Stromal cell of bone marrow (primary cell): ENCODE measurements at places on chromosomes 5 and 9.

DNA sequence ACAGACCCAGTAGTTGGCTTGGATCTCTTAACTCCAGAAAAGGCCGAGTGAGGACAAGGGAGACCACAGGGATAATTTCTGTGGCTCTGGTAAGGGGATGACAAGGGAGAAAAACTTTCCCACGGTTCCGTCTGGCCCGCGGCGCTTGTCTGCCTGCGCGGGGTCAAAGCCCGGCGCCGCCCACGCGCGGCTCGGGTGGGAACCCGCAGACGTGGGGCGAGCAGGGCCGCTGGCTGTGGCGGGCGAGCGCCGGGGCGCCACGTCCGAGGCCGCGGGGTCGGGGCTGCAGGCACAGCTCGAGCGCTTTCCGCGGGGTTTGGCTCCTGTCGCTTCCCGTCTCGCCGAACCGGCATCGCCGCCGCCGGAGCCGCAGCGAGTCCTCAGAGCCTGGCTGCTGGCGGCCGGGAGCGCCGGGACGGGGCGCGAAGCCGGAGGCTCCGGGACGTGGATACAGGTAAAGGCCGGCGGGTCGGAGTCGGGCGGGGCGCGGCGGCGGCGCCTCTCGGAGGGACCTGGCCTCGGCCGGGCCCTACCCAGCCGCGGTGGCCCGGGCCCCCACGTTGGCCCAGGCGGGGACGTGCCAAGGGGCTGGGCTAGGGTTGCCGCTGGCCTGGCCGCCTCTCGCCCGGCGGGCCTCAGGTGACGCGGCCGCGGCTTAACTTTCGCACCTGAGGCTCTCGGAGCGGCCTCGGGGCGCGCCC, at the start of gene RNF180:
Gene RNF180 (plus strand): TSS at position 344 of the 701 bp plus-strand sequence. CDS start 34,965 bp downstream, outside the sequence.
- DNase-seq: no peak

- DNase-seq: no peak
Measured at GRCh38 chr5:148107608-148108007, 43.8 kb downstream of the SPINK5 start.

GRCh38 chr5:38807570-38808483, 38.0 kb upstream of the OSMR start:
- DNase-seq: no peak

DNA sequence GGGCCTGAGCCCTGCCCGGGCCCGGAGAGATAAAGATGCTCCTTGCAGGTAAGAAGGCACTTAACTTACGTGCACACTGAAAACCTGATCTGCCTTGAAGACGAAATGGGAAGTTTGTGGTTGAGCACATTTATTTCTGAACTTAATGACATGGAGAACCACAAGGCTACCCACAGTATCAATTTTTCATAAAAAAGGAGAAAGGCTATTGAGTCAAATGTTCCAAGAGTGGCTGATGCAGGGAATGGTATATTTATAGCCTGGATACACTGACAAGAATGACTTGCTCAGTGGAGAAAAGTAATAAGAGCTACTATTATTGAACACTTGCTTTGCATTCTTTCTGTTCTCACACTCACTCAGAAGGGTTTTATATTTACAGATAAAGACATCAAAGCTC, 419.3 kb downstream of the ACTL7B start:
- no peak for DNase-seq

GRCh38 chr5:17174965-17175364, 42.5 kb upstream of the BASP1 start:
- DNase-seq: no peak

- no peak for DNase-seq
Measured at GRCh38 chr5:138643040-138643791, 68.0 kb upstream of the HSPA9 start.

GRCh38 chr5:14435481-14435880, 146.1 kb upstream of the OTULINL start:
- DNase-seq: no peak

- DNase-seq: no peak
Measured at GRCh38 chr5:44565902-44566301, 176.7 kb upstream of the FGF10 start.

DNA sequence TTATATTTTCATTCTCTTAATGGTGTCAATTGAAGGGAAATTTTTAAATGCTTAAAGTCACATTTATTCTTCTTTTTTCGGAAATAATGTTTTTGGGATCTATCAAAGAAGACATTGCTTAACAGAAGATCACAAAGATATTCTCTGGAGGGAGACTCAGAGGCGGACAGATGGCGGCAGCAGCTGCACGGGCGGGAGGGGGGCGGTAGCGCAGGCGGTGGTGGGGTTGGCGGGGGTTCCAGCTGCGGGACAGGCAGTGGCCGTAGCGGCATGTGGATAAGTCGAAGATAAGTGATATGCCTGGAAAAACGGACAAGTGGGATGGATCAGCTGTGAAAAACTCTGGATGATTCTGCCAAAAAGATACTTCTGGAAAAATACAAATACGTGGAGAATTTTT, 31.6 kb upstream of the ZDHHC11B start:
- no peak for DNase-seq
